ENCODE measurements at places on chromosomes 12 and 14.

- DNase-seq, result no peak
These were observed 384.9 kb upstream of the FOXG1 start for GRCh38 chr14:28381656-28382055.

GRCh38 chr12:9888665-9889273 is 7.5 kb downstream of the KLRF2 start:
- DNase-seq, result no peak

DNA sequence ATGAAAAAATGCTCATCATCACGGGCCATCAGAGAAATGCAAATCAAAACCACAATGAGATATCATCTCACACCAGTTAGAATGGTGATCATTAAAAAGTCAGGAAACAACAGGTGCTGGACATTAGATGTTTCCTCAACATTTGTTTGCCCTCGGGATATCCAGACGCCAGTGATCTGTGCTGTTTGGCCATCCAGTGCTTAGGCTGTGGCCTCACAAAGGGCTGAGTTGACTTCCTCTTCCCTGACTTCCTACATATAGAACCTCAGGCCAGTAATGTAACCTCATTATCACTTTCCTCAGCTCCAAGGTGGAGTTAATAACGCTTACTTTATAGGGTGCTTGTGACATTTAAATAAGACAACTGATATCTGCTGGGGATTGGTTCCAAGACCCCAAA is 51.8 kb downstream of the SLC15A5 start:
- no peak for DNase-seq

- DNase-seq, result peak; percentile 75
These were observed 7.8 kb downstream of the PPP2R3C start for GRCh38 chr14:35114036-35114435.

DNA sequence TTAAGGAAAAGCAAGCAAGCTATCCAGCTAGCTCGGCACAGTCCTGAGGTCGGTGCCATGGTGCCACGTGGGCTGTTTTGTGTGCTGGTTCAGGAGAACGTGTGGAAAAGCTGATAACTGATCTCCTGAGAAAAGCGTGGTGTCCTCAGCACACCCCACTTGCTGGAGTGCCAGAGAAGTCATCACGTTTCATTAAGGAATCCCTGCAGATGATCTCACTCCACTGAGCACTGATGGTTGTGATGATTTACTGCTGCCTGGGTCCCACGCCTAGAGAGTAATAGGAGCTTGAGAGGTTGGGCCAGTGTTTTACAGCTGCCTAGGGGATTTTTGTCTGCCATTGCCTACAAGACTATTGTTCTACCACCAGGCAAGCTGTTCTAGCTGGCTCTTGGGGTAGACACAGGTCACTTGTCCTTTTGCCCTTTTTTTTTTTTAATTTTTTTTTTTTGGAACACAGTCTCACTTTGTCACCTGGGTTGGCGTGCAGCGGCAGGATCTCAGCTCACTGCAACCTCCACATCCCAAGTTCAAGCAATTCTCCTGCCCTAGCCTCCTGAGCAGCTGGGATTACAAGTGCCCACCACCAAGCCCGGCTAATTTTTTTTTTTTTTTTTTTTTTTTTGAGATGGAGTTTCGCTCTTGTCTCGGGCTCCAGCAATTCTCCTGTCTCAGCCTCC is 42.3 kb upstream of the EVL start:
- peak; percentile 69 for DNase-seq

GRCh38 chr12:69553628-69554248 is 31.5 kb upstream of the CCT2 start:
- peak; percentile 72 for DNase-seq

- no peak for DNase-seq
These were observed 992.9 kb downstream of the GALC start for GRCh38 chr14:87000081-87000480.

DNA sequence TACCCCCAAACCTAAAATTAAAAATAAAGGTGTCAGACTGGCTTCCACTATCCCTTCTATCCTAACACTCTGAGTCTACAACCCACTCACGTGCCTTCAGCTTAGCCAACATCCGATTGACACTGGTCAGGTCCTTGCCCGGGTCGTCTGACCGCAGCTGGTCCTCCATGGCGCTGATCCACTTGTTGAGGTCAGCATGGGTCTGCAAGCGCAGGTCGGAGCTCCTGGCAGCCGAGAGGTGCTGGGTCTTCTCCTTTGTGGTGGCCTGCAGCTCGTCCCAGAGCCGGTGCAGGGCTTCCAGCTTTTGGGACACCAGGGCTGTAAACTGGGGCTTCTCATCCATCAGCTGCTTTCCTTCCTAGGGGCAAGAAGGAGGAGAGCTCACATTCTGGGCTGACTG is 78.0 kb downstream of the PLEKHG3 start:
- DNase-seq, result no peak

Measured in EL (cell line).